ENCODE measurements at places on chromosomes 5 and 9.

DNA sequence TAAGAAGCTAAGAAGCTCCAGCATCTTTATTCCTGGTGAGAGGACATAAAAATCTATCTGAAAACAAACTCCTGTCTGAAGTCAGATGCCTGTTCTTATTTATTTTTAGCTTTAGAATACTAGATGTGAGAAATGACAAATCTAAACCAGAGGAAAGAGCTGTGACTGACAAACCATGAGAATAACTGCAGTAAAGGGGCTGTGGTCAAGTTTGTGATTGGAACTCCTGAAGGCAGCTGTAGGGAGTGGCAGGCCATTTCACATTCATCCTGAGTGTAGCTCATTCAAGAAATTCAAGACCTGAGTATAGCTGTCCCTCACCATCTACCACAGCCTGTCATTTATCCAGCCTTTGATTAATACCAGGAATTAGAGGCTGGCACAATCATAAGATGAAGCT, 718.8 kb downstream of the BRINP1 start:
- no peak for DNase-seq

DNA sequence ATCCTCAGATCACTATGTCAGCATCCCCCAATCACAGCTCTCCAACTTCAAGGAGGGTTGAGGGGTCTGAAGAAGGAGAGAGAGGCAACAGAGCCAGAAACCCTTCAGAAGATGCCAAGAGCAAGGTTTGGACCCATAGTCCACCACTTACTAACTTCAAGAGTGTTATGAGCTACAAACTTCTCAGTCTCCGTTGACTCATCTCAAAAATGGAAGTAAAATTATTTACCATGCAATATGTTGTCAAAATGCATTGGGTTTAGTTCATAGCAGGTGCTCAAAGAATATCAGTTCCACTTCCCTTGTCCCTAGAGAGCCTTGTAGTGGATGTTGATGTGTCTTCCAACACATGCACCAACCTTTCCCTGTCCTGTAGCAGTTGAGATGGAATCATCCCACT, 116.0 kb downstream of the KCNIP1 start:
- no peak for DNase-seq

DNA sequence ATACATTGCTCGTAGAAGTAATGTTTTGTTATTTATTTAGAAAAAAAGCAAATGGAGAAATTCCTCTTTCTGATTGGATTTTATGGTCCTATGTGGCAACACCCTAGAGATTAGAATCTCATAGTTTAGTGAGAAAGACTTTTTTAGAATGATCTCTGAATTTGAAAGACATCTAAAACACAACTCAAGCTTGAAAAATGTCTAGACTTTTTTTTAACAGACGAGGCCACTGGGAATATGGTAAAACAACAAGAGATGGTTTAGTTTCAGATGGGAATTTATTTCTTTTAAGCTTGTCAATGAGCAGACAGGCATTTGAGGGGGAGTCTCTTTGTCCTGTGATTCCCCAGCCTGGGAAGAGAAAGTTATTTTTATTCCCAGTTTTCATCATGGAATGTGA, 122.1 kb downstream of the NTRK2 start:
- no peak for DNase-seq

- DNase-seq, result no peak
Measured at GRCh38 chr5:55869847-55870246, 18.7 kb downstream of the IL31RA start.

DNA sequence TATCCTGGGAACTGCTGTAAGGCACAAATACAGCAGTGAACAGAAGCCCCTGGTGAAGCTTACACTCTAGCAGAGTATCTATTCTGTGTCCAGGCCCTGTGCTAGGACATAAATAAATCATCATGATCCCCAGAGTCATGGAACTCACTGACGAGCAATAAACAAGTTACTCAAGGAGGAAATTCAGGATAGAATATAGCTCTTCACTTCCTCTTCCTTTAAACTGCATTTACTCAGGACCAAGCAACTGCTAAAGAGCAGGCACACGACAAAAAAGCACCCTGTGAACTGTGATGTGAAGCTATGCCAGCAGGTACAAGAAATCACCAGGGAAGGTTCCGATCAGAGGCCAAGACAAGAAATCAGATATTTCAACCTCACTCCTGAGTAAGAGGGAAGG, 47.8 kb upstream of the NR5A1 start:
- DNase-seq, result no peak
